ENCODE measurements at places on chromosomes 5 and 9.
A peak's percentile ranks its signal among the peaks of the same experiment; 100 is the strongest.

- H3K36me3 ChIP-seq: no peaks in the 10 kb centered on the region
- H3K4me3 ChIP-seq: no peak overlapping the region
- no peak overlapping the region for H3K27ac ChIP-seq
- H3K4me1 ChIP-seq: peaks cover 3% of the 10 kb centered on the region
- no peaks in the 10 kb centered on the region for H3K27me3 ChIP-seq
Measured at GRCh38 chr5:54453046-54453445, 2.5 kb upstream of the HSPB3 start.

DNA sequence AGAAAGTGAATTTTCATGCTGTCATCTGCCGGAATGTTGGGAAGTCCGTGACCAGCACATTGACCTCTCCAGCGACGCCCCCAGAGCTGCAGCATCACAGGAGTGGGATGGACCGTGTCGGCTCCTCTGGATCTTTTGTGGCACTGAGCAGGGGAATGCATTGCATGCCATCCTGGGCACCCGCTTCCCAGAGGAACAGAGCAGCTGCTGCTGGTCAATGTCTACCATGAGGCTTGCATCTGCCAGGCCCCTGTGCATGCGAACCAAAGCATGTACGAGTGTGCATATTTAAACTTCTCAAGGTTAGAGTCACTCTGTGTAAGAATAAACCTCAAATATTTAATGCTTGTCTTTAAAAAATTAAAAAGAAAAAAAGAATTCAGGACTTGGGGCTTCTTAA, 414.8 kb downstream of the GADD45G start:
- no peaks in the 10 kb centered on the region for H3K27me3 ChIP-seq
- H3K4me1 ChIP-seq: no peaks in the 10 kb centered on the region
- H3K4me3 ChIP-seq: no peak overlapping the region
- no peaks in the 10 kb centered on the region for H3K36me3 ChIP-seq

GRCh38 chr9:14344053-14344524, 30.1 kb upstream of the NFIB start:
- H3K36me3 ChIP-seq: no peaks in the 10 kb centered on the region
- peaks cover 28% of the 10 kb centered on the region for H3K4me1 ChIP-seq

GRCh38 chr9:37105234-37105633, 15.1 kb upstream of the ZCCHC7 start:
- H3K4me3 ChIP-seq: no peak overlapping the region
- H3K36me3 ChIP-seq: no peaks in the 10 kb centered on the region
- no peak for DNase-seq
- no peaks in the 10 kb centered on the region for H3K27me3 ChIP-seq
- no peaks in the 10 kb centered on the region for H3K4me1 ChIP-seq

- no peaks in the 10 kb centered on the region for H3K4me1 ChIP-seq
- DNase-seq: peak; percentile 59
- H3K36me3 ChIP-seq: no peaks in the 10 kb centered on the region
- no peak overlapping the region for H3K27ac ChIP-seq
- peaks cover 2% of the 10 kb centered on the region for H3K27me3 ChIP-seq
Measured at GRCh38 chr9:130188860-130189481, 16.8 kb downstream of the NCS1 start.

DNA sequence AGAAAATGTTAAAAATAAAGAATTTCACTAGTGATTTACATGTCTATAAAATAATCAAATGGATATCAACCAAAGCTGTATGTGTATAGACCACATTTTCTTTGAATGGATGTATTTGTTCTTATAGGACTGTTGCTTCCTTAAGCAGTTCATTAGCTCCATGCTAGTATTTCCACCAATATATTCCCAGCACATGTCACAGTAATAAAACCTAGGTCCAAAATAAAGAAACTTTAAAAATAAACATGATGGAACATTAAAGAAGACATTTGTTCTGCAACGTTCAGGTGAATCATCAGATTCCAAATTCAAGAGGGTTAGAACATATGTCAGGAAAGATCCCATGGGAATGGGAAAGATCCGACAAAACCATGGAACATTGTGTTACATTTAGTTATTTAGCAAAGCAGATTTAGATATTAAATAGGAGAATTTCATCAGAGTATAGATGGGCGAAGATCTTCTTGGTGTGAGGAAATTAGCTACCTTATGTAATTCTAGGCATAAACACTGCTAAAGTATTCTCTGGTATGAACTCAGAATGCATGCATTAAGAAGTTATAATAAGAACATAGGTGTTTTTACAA, 490.7 kb downstream of the CDH18 start:
- no peaks in the 10 kb centered on the region for H3K36me3 ChIP-seq
- no peak overlapping the region for H3K4me3 ChIP-seq
- no peaks in the 10 kb centered on the region for H3K27me3 ChIP-seq
- no peak overlapping the region for H3K27ac ChIP-seq
- DNase-seq: no peak
- no peaks in the 10 kb centered on the region for H3K4me1 ChIP-seq

- no peak overlapping the region for H3K4me3 ChIP-seq
- H3K27me3 ChIP-seq: no peaks in the 10 kb centered on the region
- H3K36me3 ChIP-seq: no peaks in the 10 kb centered on the region
- H3K27ac ChIP-seq: no peak overlapping the region
Measured at GRCh38 chr9:95043826-95044225, 273.7 kb downstream of the FANCC start.

- peak overlapping the region; percentile 60 for H3K27ac ChIP-seq
- peaks cover 59% of the 10 kb centered on the region for H3K4me1 ChIP-seq
- no peak for DNase-seq
- no peaks in the 10 kb centered on the region for H3K27me3 ChIP-seq
- peak overlapping the region; percentile 12 for H3K4me3 ChIP-seq
Measured at GRCh38 chr9:128109050-128109709, 18.3 kb downstream of the PTGES2 start.

GRCh38 chr5:72438141-72438540, 69.1 kb downstream of the ZNF366 start:
- DNase-seq: no peak
- no peaks in the 10 kb centered on the region for H3K36me3 ChIP-seq
- H3K27ac ChIP-seq: no peak overlapping the region
- H3K4me3 ChIP-seq: no peak overlapping the region

DNA sequence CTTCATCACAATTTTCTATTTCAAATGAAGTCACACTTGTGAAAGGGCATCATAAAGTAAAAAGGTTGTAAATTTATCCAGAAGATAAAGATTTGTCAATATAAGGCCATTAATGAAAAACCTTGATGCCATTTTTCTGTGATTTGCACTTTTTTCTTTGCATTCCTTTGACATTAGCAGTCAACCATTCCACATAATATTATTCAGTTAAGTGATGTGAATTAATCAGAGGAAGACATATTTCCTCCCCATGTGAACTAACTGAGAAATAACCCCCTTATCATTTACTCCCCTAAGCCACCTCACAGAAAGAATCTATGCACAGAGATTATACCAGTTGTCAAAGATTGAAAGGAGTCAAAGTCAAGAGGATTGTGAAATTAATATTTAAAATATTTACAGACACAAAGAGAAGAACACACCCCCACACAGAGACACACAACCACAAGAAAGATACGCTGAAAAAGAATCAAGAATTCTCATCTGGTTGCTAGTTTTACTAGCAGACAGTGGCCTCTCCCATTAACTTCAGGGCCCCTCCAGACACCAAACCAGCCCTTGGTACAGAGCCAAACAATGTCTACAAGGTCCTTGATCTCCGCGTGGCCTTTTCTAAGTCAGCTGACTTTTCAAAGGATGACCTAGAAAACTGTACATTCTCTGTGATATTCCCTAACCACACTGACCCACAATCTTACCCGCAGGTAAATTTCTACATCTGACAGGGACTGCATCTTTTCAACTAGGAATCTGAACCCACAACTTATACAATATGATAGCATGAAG, 29.5 kb downstream of the GNAQ start:
- peaks cover 4% of the 10 kb centered on the region for H3K36me3 ChIP-seq
- H3K27me3 ChIP-seq: no peaks in the 10 kb centered on the region
- no peak for DNase-seq
- H3K4me1 ChIP-seq: peaks cover 21% of the 10 kb centered on the region

DNA sequence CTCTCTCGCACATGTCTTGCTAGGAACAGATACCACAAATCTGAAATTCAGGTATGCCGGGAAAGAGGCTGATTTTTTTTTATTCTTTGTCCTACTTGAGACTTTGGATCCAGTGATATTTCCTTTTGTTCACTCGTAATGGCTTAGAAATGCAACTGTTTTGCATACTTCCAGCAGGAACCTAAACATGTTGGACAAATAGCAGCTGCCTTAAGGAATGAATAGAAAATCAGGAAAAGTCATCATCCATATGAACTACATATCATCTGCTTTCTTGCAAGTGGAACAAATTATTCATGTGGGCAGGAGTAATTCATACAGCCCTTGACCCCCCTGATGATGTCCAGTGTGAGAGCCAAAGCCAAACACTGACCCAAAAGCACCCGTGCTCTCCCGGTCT, 17.4 kb downstream of the TTC39B start:
- H3K36me3 ChIP-seq: peaks cover 6% of the 10 kb centered on the region
- no peak overlapping the region for H3K4me3 ChIP-seq
- peaks cover 4% of the 10 kb centered on the region for H3K4me1 ChIP-seq
- H3K27me3 ChIP-seq: no peaks in the 10 kb centered on the region
- H3K27ac ChIP-seq: no peak overlapping the region
- no peak for DNase-seq

DNA sequence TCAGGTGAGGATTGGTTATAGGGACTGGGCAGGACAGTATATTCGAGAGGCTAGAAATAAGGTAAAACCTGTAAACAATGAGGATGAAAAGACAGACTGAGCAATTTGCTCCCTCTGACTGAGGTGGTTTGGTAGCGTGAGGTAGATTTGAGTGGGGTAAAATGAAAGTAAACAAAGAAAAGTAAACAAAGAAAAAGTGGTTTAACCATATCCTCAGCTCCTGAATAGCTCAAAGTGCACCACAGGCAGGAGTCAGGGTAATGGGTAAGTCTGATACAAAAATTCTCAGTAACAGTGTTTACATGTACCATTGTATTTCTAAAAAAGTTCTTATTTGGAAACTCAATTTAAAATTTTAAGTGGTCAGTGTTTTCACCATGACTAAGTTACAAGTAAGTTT, 203.1 kb upstream of the ARRDC3 start:
- H3K27me3 ChIP-seq: no peaks in the 10 kb centered on the region
- H3K4me1 ChIP-seq: no peaks in the 10 kb centered on the region
- no peak for DNase-seq
- H3K27ac ChIP-seq: no peak overlapping the region

DNA sequence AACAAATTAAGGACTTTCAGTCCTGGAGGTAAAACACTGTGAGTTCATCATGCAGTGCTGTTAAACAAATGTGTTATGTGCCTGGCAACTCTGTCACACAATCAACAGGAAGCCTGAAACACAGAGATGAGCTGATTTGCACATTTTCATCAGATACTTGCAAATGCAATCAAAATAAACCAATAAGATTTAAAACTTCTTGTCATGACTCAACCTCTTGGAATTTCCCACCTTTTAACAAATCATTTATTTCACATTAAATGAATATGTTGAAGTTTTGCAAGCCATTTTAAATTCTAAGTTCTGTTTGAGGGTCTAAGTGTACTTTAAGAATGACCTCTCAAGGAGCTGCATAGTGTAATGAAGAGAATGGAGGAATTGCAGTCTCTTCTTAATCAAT, 64.4 kb downstream of the ANXA1 start:
- no peak overlapping the region for H3K27ac ChIP-seq
- no peaks in the 10 kb centered on the region for H3K4me1 ChIP-seq
- DNase-seq: no peak
- H3K4me3 ChIP-seq: no peak overlapping the region
- H3K27me3 ChIP-seq: no peaks in the 10 kb centered on the region
- no peaks in the 10 kb centered on the region for H3K36me3 ChIP-seq

GRCh38 chr9:129323376-129323998, 145.4 kb upstream of the IER5L start:
- no peak for DNase-seq
- peaks cover 3% of the 10 kb centered on the region for H3K4me1 ChIP-seq
- no peaks in the 10 kb centered on the region for H3K27me3 ChIP-seq
- no peak overlapping the region for H3K4me3 ChIP-seq
- H3K27ac ChIP-seq: no peak overlapping the region

DNA sequence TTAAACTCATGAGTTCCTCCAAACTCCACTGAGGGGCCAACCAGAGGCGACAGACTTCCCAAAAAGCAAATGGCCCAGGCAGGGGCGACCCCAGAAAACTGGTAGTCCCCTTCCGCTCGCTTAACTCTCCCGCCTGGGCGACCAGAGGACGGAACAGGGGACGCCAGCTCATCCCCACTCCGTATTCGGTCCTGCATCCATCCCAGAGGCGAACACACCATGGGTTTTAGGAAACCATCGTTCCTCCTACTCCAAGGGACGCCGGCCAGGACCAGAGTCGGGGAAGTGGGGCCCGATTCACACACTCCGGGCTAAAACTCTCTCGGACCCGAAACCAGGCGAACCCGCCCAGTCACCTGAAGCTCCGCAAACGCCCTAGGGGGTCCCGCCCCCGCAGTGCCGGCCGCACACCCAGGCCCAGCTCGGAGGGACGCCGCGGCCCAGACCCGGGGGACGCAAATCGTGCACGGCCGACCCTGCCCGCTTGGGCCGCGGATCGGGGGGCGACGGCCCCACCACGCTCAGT, 478 bp downstream of the TEX10 start:
- DNase-seq: peak; percentile 10
- H3K36me3 ChIP-seq: no peaks in the 10 kb centered on the region
- H3K4me1 ChIP-seq: peaks cover 2% of the 10 kb centered on the region
- H3K27me3 ChIP-seq: no peaks in the 10 kb centered on the region
- H3K27ac ChIP-seq: peak overlapping the region; percentile 63

GRCh38 chr9:109422641-109423040, 75.5 kb downstream of the PTPN3 start:
- no peak overlapping the region for H3K4me3 ChIP-seq
- H3K27ac ChIP-seq: no peak overlapping the region
- H3K27me3 ChIP-seq: no peaks in the 10 kb centered on the region
- no peaks in the 10 kb centered on the region for H3K4me1 ChIP-seq
- no peak for DNase-seq
- peaks cover 23% of the 10 kb centered on the region for H3K36me3 ChIP-seq

GRCh38 chr5:98585661-98586310, 187.7 kb upstream of the RGMB start:
- no peaks in the 10 kb centered on the region for H3K36me3 ChIP-seq
- no peak overlapping the region for H3K4me3 ChIP-seq
- no peak overlapping the region for H3K27ac ChIP-seq
- no peak for DNase-seq
- no peaks in the 10 kb centered on the region for H3K27me3 ChIP-seq

DNA sequence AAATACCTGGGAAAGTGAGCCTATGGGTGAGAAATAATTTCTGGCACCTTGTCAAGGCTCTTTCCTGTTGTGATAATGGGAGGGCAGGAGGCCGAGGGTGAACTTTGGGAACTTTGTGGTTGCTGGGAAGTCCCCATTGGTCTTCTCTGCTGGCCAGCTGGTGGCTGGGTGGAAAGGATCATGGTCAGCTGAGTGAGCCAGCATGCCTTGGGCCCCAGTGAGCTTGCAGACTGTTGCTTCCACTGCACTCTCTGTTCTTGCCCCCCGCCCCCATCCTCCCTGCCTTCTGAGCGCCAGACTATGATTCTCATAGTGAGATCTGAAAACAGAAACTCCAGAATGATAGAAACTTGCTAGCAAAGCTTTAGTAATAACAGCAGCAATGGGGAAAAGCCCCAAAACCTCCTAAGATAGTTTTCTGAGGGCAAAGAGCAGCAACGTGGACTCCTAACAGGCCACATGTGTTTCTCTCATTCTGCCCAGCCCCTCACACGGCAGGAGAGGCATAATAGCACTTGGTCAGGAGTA, 139.2 kb upstream of the SMARCA2 start:
- H3K36me3 ChIP-seq: no peaks in the 10 kb centered on the region
- DNase-seq: no peak
- no peaks in the 10 kb centered on the region for H3K4me1 ChIP-seq

GRCh38 chr9:20684035-20684874, at the start of gene FOCAD:
Gene FOCAD, plus strand, starts transcription at chr9:20684259. Its CDS starts 31,095 bp downstream, at chr9:20715354.
- no peaks in the 10 kb centered on the region for H3K4me1 ChIP-seq
- H3K27me3 ChIP-seq: no peaks in the 10 kb centered on the region
- DNase-seq: peak; percentile 97
- peak within 1 kb of the TSS; percentile 94 for H3K4me3 ChIP-seq
- peak within 1 kb of the TSS; percentile 82 for H3K27ac ChIP-seq

Measured in small intestine (tissue), 16 donors.